NCI-H1436 treated with DMSO at 0.1 percent for 48 hours (cell line): ENCODE measurements at places on chromosomes 1 and 21.

GRCh38 chr1:41517062-41517438, 32.6 kb upstream of the EDN2 start:
- DNase-seq = no peak

DNA sequence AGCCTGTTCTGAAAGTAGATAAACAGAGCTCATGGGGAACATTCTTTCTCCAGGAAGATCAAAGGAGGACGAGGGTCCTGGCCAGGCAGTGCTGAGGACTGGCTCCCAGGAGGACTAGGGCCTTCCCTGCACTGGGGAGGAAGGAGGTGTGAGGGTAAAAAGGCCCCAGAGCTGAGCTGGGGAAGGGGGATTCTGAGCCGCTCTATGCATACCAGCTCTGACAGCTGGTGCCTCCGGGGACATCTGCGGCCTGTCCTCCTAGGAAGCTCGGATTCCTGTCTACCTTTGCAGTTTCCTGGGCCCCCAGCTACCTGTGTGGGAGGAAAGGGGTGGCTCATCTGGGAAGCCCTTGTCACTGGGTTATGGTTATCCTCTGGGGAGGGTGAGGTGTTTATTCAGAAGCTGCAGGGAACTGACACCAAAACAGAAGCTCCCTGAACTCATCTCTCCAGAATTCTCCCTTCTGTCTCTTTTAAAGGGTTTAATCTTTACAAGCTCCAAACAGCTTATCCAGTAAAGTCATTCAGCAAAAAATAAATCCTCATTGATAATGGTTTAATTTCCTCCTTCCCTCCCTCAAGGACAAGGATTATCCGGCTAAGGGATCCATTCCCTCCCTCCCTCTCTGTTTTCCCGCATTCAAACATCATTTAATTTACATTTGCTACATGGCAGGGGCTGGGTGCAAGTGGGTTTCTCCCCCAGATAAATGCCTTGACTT, 31.0 kb downstream of the NENF start:
- DNase-seq = no peak

- no peak for DNase-seq
Observed at GRCh38 chr1:210792250-210793102, 341.5 kb downstream of the KCNH1 start.

GRCh38 chr21:42096566-42096965, 25.4 kb downstream of the UMODL1 start:
- no peak for DNase-seq
